ENCODE measurements at places on chromosomes 7 and 10.

- DNase-seq = no peak
These were observed 2.3 kb upstream of the TFEC start for GRCh38 chr7:116032886-116033285.

DNA sequence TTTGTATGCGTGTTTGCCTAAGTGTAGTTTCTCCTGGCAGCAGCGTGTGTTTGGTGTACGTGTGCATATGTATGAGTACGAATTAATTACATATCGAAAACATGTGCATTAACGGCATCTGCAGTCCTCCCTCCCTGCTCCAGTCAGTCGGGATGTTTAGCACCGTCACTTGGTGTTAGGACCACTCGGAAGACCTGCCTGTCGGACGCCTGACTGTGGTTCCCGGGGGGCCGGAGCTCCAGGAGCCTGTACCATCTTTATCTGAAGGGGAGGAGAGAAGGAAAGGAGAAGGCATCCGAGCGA is 1.1 kb upstream of the CNTNAP2 start:
- DNase-seq = no peak

DNA sequence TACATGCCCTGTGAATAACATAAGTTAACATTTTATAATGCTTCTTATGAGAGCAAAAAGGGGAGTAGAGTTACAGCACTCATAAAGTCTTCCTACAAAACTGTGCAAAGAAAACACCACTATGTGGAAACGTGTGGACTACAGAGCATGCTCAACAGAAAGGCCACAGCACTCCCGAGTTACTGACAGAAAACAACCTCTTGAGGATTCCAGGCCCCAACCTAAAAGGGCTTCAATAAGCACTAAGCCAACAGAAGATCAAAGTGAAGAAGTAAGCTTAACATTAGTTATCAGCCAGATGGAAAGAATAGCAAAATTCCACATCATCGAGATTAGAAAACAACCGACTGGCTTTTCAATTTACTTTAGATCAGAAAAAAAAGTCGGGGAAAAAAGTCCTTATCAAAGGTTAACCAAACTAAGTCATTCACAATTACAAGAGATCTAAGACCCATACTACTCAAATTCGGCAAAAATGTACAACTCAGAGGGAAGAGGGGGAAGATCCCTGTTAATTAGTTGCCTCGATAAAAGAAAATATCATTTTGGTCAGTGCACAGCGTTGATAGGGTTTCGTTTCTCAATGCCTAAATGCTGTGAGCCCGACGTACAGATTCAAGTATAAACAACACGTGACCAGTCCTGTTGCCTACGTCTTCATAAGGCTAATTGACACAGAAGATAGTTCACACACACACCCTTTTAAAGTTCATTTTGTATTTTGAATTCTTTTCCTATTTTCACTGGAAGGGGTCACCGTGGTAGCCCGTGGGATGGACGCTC is 1.4 kb downstream of the KBTBD2 start:
- peak; percentile 72 for DNase-seq

GRCh38 chr7:129161524-129162225 is 17.2 kb downstream of the TSPAN33 start:
- DNase-seq = no peak

GRCh38 chr7:47714669-47715607 is 133.0 kb upstream of the TNS3 start:
- no peak for DNase-seq

GRCh38 chr7:87100326-87100725 is 40.9 kb upstream of the ELAPOR2 start:
- no peak for DNase-seq

DNA sequence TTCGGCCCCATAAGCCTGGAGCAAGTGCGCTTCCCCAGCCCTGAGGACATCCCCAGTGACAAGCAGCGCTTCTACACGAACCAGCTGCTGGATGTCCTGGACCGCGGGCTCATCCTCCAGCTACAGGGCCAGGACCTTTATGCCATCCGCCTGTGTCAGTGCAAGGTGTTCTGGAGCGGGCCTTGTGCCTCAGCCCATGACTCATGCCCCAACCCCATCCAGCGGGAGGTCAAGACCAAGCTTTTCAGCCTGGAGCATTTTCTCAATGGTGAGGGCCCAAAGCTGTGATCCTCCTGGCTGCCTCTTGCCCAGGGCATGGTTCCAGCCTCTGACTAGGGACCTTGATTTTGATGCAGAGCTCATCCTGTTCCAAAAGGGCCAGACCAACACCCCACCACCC is 10.1 kb downstream of the IRF5 start:
- DNase-seq = no peak

- DNase-seq = no peak
These were observed 195.7 kb upstream of the POT1 start for GRCh38 chr7:125125315-125125714.

GRCh38 chr10:118161461-118162246 is 114.9 kb upstream of the RAB11FIP2 start:
- DNase-seq = no peak

- no peak for DNase-seq
These were observed 187.6 kb upstream of the ITGB1 start for GRCh38 chr10:33145451-33146188.

- no peak for DNase-seq
These were observed 287.0 kb downstream of the TCERG1L start for GRCh38 chr10:131024259-131025131.

- DNase-seq = no peak
These were observed 177.6 kb downstream of the PPP1R17 start for GRCh38 chr7:31864646-31865045.

DNA sequence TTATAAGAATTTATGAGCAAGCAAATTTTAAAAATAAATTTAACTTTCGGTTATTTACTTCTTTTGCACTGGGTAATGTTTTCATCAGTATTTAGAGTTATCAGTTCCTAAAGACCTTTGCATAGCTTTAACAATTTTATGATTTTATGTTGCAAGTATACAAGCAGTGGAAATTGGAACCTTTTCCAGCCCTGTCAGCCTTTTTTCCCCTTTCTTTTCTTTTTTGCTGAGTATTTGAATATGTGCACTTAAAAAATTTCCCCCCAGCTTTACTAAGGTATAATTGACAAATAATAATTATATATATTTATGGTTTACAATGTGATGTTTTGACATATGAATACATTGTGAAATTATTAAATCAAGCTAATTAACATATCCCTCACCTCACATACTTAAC is 62.6 kb downstream of the MKLN1 start:
- no peak for DNase-seq

GRCh38 chr7:24378871-24379616 is 95.1 kb downstream of the NPY start:
- DNase-seq = no peak

DNA sequence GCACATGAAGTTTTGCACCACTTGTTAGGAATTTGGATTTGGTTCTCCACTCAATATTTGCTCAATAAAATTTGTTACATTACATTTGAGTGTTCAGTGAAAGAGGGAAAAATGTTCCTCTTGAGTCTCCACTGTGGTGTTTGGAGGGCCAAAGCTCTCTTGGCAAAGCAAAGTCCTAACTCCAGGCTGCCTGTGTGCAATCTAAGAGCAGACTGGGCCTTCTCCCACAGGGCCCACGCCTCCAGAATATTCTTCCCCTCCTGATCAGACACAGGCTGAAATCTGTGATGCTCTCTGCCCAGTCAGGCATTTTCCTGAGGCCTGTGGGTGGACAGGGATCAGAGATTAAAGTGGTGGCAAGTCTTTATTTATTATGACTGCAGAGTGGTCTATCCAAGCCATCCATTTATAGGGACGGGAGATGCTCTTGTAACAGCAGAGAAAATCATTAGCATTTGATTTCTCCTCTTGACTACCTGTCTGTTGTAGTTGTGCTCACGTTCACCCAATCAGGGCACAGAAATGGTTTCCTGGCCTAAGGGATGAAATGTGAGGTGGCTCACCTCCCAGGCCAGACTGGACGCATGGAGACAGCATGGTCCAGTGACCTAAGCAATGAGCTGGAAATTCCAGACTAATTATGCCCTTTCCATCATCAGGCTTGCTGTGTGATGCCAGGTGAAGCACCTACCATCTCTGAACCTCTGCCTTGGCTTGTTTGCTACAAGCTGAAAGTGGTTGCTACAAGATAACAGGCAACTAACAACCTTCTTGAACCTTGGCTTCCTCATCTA is 147.1 kb upstream of the NRBF2 start:
- DNase-seq = no peak

- no peak for DNase-seq
These were observed 30.5 kb downstream of the PLXNA4 start for GRCh38 chr7:132545756-132546155.

GRCh38 chr7:104240401-104240800 is 32.6 kb upstream of the ORC5 start:
- no peak for DNase-seq

GRCh38 chr7:48154792-48155413 is 16.4 kb upstream of the ABCA13 start:
- DNase-seq = no peak

- no peak for DNase-seq
These were observed at the start of gene FLNC for GRCh38 chr7:128830231-128831177. FLNC (plus strand) TSS chr7:128830406; CDS start chr7:128830638, 232 bp downstream.

DNA sequence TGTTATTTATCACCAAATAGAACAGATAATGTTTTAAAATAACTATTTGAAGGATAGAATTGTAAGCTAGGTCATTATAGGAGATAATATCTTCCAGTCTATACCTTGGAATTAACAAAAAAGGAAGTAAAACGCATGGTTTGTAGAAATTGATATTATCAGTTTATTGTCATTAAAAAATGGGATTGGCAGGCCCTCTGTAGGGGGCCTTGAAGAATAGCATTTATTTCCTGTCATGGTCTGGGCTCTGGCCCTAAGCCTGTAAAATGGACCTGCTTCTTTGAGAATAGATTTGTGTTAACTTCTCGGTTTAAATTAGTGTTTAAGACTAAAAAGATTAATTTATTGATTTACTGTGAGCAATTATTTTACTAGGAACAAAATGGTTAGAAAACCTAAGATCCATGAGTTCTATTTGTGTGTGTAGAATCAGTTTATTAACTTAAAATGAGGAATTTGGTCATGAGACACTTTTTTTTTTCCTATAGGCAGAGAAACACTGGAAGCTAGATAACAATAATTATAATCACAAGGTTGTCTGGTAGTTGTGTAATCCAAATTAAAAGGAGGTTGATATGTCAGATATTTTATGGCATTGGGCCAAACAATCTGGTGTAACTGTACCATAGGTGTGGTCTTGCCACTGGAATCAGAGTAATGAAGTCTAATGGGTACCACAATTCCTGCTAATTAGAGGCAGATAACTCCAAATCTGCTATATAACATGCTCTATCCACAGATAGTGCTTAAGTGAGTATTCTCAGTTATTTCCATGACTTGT is 197.4 kb upstream of the FOXP2 start:
- DNase-seq = no peak

- DNase-seq = no peak
These were observed 909.7 kb downstream of the DNAJB9 start for GRCh38 chr7:109479388-109479787.

- peak; percentile 38 for DNase-seq
These were observed 40.3 kb downstream of the YKT6 start for GRCh38 chr7:44240983-44241510.

DNA sequence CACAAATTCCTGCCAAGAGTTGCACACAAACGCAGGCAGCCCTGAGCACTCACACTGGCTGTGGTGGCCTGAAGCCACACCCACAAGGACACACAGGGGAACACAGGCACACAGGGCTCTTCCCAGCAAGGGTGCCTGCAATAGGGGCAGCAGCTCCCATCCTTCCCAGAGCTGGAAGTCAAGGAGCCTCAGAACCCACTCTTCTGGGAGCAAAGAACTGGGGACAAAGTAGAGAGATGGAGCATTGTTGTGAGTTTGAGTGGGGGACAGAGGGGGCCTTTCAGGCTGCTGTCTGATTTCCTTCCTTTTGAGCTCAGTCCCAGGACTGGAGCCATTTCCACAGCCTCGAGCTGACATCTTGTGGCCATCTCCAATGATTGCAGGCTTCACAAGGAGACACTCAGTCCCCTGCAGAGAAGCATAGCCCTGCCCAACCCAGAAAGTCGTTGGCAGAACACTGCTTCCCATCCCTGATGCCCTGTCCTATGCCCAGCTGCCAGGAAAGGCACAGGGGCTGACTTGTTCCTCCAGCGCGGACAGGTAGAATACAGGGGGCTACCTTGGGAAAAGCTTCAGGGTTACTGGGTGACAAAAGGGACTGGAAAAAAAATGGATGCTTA is 34.4 kb upstream of the SLF2 start:
- DNase-seq = no peak

GRCh38 chr10:27569946-27570345 is 65.8 kb downstream of the RAB18 start:
- no peak for DNase-seq

All from CD8-positive, alpha-beta memory T cell (primary cell).